ENCODE measurements at places on chromosomes 3 and 15. TPM values are rescaled to one million over a fixed set of nuclear protein-coding genes. Genes with fewer than 3 reads are reported as not detected.

DNA sequence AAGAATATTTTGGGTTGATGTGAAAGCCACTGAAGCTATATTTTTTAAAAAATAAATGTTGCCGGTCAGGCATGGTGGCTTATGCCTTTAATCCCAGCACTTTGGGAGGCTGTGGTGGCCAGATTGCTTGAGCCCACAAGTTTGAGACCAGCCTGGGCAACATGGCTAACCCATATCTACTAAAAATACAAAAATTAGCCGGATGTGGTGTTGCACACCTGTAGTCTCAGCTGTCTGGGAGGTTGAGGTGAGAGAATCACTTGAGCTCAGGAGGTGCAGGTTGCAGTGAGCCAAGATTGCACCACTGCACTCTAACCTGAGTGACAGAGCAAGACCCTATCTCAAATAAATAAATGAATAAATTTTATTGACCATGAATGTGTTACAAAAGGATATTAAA lies 39.6 kb downstream of the GOLM2 start:
- no peaks in the 10 kb centered on the region for H3K27me3 ChIP-seq
- no peak for DNase-seq
- H3K4me1 ChIP-seq, result no peaks in the 10 kb centered on the region
- no peak overlapping the region for H3K27ac ChIP-seq

GRCh38 chr3:130709671-130710070 lies 37.0 kb downstream of the PIK3R4 start:
- H3K4me1 ChIP-seq, result no peaks in the 10 kb centered on the region
- DNase-seq, result no peak
- no peak overlapping the region for H3K27ac ChIP-seq
- H3K27me3 ChIP-seq, result no peaks in the 10 kb centered on the region
- H3K36me3 ChIP-seq, result no peaks in the 10 kb centered on the region
- no peak overlapping the region for H3K4me3 ChIP-seq

GRCh38 chr3:132346841-132347736 lies 29.9 kb downstream of the ACP3 start:
- no peak overlapping the region for H3K4me3 ChIP-seq
- no peaks in the 10 kb centered on the region for H3K36me3 ChIP-seq
- no peaks in the 10 kb centered on the region for H3K27me3 ChIP-seq
- no peaks in the 10 kb centered on the region for H3K4me1 ChIP-seq

GRCh38 chr3:53890726-53891475 lies 758 bp downstream of the SELENOK start:
- peak overlapping the region; percentile 96 for H3K27ac ChIP-seq
- H3K27me3 ChIP-seq, result no peaks in the 10 kb centered on the region
- no peak for DNase-seq

DNA sequence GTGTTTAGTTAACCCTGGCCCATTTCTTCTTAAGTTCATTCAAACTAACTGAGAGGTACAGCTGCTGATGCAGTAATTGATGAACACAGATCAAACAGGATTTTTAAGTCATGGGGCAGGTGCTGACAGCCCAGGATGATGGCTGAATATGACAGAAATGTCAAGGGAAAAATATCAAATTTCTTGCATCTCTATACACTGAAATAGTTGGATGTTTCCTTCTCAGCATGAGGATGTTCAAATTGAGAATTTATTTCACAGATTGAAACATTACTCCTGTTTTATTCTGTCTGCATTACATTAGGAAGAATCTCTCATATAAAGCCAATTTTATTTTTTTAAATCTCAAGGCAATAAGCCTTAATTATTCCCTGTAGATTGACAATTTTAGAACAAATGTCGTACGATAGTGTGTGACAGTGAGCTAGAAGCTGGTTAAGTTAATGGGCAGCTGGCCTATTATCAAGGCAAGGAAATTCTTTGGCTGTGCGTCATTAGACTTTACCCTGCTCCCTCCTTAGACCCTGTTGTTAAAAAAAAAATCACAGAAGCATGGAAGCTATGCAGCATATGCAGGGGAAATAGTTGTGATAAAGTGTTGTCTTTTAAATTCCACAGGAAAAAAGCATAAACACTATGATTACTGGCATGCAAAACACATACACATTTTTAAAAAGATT lies 183.8 kb upstream of the KCNMB2 start:
- H3K36me3 ChIP-seq, result no peaks in the 10 kb centered on the region
- H3K27me3 ChIP-seq, result no peaks in the 10 kb centered on the region
- H3K4me1 ChIP-seq, result no peaks in the 10 kb centered on the region
- DNase-seq, result no peak
- no peak overlapping the region for H3K4me3 ChIP-seq

GRCh38 chr15:33112541-33113105 lies 81.9 kb downstream of the FMN1 start:
- H3K4me1 ChIP-seq, result no peaks in the 10 kb centered on the region
- H3K4me3 ChIP-seq, result no peak overlapping the region
- no peaks in the 10 kb centered on the region for H3K27me3 ChIP-seq
- H3K36me3 ChIP-seq, result no peaks in the 10 kb centered on the region
- H3K27ac ChIP-seq, result no peak overlapping the region

GRCh38 chr3:25294169-25294805 lies 133.8 kb upstream of the RARB start:
- no peak overlapping the region for H3K27ac ChIP-seq
- no peak overlapping the region for H3K4me3 ChIP-seq
- H3K36me3 ChIP-seq, result no peaks in the 10 kb centered on the region
- no peaks in the 10 kb centered on the region for H3K27me3 ChIP-seq

NR1I2 gene
- total RNA-seq, result not detected

CEMIP gene
- total RNA-seq, result 0.74 TPM

LRRC34 gene
- total RNA-seq, result 0.49 TPM

NUP210 gene
- total RNA-seq, result 10.1 TPM

CILP gene
- 129 TPM for total RNA-seq
